ENCODE measurements at places on chromosomes 2 and 18.

DNA sequence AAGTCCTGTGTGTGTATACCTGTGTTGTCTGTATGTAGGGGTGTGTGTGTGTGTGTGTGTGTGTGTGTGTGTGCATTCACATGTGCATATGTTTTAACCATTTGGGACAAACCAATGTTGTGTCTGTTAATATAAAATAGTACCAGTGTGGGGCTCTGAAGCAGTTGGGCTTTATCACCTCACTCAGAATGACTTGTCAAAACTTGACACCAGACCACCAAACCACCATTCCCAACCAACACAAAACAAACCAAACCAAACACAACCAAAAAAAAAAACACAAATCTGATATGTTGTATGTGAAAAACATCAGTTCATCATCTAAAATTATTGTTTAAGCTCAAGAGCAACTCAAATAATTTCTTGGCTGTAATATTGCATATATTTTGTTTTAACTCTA lies 42.1 kb downstream of the CALCRL start:
- no peak for DNase-seq

DNA sequence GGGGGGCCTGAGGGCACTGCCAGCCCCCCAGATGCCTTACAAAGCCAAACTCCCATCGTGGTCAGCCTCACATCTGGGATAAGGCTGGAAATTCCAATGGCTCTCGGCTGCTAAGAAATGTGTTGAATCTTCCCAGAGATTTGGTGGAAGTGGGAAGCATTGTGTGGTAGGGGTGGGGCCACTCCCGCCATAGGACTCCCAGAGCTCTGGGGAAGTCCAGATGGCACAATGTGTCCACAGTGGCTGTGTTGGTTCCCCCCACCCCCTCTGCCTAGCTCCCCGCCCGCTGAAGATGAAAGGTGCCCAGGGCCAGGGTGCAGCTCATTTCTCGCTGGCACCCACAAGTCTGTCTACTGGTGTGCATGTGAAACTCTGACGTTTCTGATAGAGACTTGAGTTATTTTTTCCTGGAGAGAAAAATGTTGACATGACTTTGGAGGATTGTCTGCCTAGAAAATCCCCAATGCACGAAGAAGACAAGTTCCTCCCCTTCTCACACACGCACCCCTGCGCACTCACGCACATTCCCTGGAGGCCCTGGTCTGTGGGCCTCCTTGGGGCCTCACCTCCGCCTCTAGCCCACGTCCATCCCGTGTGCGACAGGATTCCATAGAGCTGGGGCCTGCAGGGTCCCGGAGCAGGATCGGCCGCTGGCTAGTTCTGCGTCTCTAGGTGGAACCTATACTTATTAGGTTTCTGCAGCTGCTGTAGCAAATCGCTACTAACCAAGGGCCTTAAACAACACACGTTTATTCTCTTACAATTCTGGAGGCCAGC lies 199.1 kb downstream of the ZFP36L2 start:
- DNase-seq = no peak

DNA sequence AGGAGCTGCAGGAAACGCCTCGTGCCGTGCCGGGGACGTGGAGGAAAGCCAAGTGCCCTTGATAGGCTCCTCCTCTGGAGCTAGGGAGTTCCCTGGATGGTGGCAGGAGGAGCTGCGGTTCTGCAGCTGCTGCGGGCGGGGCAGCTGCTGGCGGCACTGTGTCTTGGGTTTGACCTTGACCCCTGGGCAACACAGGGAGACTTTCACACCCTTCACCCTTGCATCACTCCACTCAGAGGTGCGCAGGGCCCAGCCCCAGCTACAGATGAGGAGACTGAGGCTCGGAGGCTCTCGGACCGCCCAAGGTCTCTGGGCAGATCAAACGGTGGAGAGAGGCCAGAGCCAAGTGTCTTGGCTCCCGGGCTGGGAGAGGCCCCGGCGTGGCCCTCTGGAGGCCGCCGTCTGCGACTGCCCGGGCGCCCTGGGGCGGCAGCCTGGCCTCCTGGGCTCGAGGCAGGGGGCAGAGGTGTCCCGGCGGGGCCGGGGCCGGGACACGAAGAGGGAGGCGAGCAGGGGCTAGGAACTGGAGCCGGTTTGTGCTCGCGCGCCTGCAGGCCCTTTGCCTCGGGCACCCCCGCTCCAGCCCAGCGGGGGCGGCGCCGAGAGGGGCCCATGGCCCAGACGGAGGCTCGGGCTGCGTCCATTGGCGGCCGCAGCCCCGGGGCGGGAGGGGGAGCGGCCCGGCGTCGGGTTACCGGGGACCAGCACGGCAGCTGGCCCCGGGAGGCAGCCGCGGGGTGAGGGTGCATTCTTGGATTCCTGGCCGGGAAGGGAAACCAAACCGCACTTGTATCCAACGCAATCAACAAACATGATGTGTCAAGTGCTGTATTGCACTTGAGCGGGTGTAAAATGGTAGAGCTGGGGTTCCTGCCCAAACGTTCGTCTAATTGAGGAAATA lies 129.6 kb upstream of the SLC1A4 start:
- DNase-seq = peak; percentile 97

DNA sequence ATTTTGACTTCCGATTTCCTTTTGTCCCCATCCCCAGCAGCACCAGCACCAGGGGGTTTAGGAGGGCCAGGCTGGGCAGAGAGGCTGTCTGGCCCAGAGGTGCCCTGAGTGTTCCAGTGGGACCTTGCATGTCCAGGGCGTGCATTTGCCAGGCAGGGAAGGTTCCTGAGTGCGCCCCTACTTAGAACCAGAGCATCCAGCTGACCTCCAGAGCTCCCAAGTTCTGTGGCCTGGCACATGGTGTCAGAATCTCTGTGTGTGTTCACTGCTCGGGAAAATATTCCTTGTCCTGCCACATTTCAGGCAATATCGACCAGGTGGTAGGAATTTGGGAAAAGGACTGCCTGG lies 5.5 kb downstream of the SIX3 start:
- DNase-seq = no peak

GRCh38 chr2:205931388-205931787 lies 154.6 kb downstream of the INO80D start:
- DNase-seq = no peak

DNA sequence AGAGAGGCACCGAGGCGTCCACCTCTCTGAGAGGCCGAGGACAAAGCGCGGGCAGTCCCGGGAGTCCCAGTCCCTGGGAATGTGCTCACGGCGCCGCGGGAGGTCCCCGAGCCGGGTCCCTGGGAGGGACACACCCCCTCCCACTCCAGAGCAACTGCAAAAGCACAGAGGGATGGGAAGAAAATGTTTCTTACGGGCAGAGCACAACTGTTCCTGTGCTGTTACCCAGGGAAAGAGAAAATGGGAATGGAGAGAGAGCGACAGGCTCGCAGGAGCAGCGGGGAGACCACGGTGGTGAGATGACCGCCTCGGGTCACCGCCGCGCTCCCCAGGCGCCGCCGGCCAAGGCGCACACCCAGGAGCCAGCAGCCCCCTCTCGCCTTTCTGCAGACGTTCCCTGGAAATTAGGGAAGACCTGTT lies 1.2 kb upstream of the BCL11A start:
- DNase-seq = no peak

DNA sequence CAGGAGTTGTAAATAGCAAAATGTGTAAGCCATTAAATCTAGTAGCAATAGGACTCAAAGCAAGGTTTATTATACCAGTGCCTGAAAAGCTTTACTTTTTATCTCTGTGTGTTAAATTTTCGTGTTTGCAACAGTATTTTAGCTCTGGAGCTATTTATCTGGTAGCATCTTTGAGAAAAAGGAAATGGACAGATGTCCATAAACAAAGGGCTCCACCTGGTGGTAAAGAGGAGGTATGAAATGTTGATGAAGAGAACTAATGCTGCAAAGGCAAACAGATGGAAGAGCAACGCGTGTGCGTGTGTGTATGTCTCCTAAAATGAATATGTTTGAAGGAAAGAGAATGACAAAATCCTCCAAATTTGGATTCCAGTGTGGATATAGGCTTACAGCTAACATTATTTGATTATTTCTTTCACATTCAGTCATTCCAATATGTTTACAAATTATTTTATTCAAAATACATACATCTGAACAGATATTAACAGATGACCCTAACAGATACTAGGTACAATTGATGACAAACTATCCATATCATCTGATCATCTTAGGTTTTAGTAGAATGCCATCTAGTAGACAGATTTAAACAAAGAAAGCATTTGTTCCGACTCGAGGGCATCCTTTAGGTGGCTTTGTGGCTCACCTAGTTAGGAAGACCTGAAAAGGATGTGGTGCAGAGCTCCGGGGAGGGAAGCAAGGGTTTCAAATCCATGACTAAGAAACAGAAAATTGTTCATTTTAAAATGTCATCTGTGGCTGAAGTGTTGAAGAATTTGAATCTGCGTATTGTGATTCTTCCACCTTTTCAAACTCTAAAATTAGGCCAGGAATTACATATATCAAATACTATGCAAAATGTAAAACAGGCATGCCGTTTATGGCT lies 383.3 kb downstream of the MTX2 start:
- peak; percentile 71 for DNase-seq

DNA sequence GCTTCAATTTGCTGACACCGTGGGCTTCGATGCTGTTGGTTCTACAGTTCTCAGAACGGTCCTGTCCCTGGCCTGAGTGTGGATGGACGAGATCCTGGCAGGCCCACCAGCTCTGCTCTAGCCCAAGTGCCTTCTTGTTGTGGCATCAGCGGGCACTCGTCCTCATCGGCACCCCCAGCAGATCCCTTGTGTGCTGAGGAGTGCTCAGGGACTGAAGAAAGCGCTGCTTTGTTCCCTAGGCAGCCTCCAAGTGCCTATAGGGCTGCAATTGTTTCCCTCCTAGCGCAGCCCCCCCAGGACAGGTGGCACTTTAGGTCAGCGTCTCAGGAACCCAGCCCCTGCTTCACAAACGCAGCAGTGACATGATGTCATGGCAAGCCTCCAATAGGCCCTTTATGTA lies 217.7 kb downstream of the AGAP1 start:
- no peak for DNase-seq

GRCh38 chr2:71672826-71673795 lies 219.8 kb downstream of the DYSF start:
- DNase-seq = no peak

- DNase-seq = no peak
These were observed 242.6 kb upstream of the OSR1 start for GRCh38 chr2:19600982-19601381.

- no peak for DNase-seq
These were observed 12.0 kb upstream of the DES start for GRCh38 chr2:219405958-219406860.

- DNase-seq = no peak
These were observed 143.2 kb upstream of the CCDC68 start for GRCh38 chr18:55102501-55102900.

DNA sequence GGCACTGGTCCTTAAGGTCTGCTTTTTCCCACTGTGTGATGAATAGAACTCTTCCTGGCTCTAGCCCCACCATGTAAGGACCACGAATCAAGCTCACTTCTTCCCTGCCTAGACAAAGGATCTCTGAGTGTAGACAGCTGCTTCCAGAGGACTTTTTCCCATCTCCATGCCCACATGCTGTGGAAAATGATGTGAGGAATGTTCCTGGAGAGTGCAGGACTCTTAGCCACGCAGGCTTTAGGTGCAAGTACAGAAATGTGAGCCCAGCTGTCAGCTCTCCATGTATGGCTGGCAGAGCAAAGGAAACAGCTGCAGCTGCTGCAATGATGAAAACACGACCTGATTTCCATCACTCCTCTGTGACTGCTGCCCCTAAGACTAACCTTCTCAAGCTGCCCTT lies 35.5 kb downstream of the NXPH2 start:
- no peak for DNase-seq

DNA sequence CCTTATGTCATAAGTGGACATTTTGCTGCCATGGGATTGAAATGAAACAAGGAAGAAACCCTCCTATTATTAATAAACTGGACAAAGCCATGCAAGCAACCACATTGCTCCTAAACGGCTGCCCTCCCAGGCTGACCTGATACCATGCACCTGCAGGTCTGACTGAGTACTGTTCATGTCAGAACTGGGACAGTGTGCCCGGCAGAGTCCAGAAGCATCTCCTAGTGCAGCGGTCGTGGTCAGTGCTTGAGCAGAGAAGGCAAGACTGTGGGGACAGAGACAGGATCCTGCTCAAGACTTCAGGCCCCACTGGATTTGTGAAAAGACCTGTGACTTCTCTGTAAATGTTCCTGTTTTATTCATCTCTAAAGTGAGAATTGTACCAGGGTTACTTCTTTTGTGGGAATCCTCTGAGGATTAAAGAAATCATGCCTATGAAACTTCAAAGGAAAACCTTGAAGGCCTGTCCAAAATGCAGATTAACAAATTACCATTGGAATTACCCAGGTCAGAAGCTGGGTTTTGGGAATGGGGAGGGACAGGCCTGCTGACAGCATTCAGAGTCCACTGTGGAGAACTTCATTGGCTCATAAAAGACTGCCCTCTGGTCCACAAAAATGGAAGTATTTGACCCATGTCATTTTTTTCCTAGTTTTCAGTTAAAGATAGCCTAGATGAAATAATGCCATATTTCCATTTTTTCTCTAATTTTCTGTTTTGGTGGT lies 13.9 kb downstream of the RNF144A start:
- DNase-seq = no peak

Measured in foreskin fibroblast (primary cell).